ENCODE measurements at places on chromosomes 2 and 18.

- no peak for DNase-seq
Observed at GRCh38 chr18:63970809-63971205, 926 bp downstream of the SERPINB8 start.

DNA sequence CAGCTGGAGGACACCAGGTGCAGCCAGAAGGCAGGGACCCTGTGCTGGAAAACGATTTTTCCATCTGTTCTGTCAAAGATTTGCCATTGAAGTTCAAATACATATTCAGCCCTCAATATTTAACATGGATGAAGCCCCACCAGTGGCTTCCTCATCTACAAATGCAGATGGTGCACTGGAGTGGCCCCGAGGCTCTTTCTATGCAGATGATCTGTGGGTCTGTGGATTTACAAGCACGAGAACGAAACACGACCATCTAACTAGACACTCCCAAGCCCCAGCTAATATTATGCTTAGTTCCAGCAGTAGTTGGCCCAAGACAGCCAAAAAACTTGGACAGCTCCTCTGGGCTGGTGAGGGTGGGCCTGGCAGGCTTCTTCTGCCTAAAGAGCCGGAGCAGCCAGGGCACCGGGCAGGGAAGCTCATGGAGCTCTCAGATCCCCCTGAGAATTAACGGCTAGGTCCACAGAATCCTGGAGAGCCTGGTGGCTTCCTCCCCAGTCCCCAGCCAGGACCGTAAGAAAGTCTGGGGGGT, 9.2 kb upstream of the IL1R2 start:
- DNase-seq, result no peak

DNA sequence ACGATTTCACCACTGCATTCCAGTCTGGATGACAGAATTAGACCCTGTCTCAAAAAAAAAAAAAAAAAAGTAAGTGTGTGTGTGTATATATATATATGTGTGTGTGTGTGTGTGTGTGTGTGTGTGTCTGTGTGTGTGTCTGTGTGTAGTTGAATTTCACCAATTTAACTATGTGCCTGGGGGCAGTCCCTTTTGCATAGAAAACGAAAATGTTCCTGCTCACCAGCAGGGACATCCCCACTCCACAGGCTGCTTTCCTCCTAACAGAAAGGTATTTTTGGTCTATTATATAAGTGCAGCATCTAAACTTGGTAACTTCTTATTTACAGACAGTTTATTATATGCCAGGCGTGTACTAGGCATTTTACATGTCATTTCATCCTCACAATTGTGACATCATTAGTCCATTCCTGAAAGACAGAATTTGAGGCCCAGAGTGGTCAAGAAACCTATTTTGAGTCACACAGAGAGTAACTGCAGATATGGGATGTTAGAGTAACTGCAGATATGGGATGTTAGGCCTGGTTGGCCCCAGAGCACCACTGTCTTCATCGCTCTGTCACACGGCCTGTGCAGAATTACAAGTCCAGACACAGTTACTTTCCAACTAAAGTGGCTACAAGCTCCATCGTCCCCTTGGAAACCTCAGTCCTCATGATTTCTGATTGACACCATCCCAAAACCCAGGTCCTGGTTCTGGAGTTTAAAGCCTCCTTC, 9.3 kb upstream of the TTL start:
- no peak for DNase-seq

GRCh38 chr2:47302308-47302707, 100.6 kb upstream of the MSH2 start:
- no peak for DNase-seq

DNA sequence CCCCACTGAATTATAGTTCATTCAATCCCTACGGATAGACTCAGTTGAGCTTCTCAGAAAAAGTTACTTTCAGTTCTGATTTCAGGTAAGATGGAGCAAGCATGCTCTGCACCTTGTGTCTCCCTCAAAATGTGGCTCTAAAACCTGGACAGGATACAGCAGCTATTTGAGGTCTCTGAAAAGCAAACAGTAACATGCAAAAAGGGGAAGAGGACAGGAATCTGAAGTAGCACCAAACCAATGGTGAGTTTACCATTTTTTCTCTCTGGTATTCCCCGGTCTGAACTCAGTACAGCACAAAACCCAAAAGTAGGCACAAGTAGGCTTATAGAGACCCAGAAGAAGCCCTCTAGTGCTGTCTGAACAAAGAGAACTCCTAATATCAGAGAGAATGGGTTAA, 34.1 kb downstream of the LANCL1 start:
- DNase-seq, result no peak

DNA sequence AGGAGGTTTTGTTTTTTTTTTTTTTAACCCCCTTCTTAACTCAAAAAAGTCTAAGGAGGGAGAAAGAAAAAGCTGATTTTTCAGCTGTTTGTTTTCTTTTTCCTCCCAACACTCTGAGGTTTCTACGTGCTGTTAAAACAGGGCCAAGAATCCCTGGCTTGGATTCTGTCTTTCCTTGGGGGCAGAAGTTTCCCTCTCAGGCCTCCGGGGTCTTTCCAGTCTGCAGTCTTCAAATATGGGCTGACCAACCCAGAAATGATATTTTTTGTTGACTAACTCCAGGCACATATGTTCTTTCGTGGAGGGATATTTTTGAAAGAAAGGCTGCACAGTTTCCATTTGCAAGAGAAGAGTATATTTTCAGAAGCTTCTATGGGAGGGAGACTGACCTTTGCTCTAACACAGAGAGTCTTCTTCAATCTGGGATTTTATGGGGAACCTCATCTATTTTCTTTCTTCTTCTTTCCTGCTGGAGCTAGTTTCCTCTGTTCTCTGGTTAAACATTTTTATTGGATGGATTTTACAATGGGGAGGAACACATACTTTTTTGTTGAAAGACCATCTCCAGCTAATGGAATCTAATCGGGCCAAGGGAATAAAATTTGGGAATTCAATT, 93.3 kb upstream of the SPRED2 start:
- no peak for DNase-seq

GRCh38 chr2:63882395-63883105, 40.9 kb downstream of the UGP2 start:
- DNase-seq, result no peak

GRCh38 chr18:56593906-56594305, 44.5 kb downstream of the TXNL1 start:
- DNase-seq, result no peak

DNA sequence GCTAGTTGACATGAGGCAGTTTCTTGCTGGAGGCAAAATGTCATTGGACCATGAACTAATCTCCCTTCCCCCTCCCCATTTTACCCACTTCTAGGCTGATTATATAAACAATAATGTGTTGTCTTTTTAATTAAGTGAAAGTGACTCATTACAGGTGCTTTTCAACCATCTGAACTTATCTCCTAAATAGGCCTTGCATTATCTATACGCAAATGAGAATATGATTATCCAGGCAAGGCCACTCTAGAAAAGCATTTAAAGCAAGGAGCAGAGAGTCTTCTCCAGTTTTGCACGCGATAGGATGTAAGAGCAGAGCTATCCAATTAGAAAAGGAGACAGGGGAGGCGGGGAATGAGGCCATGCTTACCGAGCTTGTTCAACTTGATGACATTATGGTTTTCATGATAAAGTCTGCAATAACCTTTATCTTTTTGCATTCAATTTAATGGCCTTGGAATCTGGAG, 286.1 kb upstream of the SIX3 start:
- DNase-seq, result peak; percentile 86

- DNase-seq, result no peak
Observed at GRCh38 chr18:37754141-37754540, 188.5 kb upstream of the CELF4 start.

GRCh38 chr2:45182667-45183295, 173.5 kb upstream of the SIX2 start:
- DNase-seq, result no peak

DNA sequence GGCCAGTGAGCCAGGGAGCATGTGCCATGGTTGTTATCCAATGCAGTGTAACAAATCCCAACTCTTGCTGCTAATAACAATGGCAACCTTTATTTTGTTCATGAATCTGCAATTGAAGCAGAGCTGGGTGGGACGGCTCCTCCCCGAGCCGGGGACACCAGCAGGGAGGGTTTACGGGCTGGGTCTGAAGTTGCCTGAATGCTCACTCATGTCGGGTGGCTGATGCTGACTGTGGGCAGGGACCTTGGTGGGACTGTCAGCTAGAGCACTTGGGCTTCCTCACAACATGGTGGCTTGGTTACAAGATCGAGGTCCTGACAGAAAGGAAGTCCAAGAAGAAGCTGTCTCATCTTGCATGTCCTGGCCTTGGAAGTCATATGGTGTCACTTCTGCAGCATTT, 264.5 kb downstream of the NDUFA10 start:
- no peak for DNase-seq

DNA sequence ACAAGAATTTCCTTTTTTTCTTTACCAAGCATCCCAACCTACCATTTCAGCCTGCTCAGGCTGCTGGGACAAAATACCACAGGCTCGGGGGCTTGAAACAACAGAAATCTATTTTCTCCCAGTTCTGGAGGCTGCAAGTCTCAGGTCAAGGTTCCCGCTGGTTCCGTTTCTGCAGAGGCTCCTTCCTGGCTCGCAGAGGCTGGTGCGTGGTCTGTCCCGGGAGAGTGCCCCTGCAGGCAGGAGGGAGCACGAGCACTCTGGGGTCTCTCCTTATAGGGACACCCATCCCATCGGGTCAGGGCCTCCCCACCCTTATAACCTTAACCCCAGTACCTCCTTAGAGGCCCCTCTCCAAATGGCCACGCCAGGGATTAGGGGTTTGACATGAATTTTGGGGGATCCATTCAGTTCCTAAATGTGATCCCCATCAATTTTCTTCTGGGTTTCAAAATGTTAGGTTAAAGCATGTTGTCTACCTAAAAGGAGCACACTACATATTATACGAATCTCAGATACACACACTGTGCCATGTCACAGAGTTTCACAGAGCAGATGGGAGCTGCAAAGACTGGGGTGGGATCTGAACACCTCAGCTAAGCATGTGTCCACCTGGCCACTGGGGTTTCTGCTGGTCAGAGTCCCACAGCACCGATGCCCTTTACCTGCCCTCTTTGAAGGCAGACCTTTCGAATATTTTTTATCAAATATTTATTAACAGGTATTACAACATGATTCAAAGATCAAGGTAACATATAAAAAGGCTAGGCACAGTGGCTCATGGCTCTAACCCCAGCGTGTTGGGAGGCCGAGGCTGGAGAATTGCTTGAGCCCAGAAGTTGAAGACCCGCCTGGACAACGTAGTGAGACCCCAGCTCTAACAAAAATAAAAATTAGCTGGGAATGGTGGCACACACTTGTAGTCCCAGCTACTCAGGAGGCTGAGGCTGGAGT, 17.6 kb upstream of the ADI1 start:
- DNase-seq, result no peak

GRCh38 chr2:10534514-10535250, 86.6 kb upstream of the ODC1 start:
- no peak for DNase-seq

DNA sequence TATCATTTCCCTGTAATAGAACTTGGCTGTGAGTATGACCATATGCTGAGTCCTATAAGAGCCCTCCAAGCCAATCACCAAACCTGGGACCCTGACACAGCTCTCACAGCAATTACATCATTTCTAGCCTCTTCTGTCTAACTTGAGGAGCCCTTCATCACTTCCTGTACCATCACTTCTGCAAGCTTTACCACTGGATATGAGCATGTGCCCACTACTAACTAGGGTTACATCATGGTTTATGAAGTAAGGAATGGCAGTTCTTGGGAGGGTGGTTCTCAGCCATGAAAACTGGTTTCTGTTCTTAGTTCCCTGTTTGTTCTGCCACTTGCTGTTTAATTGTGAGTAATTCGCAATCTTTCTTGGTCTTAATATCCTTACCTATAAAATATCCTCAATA, 31.0 kb upstream of the EPB41L3 start:
- no peak for DNase-seq

- no peak for DNase-seq
Observed at GRCh38 chr2:30288561-30288960, 57.2 kb downstream of the LBH start.

DNA sequence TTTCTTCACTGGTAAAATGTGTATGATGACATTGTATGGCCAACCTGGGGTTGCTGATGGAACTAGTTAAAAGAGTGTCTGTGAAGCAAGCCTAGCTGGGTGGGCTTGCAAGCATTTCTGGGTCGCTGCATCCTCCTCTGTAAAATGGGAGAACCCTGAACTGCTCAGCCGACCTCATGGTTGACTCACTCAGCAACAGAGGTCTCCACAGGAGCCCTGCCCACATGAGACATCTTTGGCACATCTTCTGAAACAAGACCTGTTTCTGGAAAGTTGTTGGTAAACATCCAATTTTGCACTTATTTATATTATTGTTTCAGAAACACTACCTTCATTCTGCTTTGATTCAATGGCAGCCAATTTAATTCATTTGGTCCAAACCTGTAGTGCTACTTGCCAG, 52.6 kb downstream of the BCL11A start:
- no peak for DNase-seq

DNA sequence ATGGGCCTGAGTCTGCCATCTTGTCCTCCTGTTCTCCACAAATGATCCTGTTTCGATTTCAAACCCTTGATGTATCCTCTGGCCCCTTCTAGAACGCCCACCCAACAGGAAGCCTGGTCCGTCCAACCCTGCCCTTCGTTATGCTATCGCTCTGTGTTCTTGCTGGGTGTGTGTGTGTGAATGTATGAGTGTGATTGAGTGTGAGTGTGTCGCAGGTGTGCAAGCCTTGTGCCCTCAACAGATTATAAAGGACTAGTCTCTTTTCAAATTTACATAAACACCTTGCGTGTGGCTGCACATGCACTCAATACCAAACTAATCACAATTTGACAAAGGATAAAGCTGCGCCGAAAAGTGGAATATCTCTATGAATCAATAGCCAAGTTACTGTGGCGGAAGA, 149.5 kb upstream of the SALL3 start:
- DNase-seq, result no peak

DNA sequence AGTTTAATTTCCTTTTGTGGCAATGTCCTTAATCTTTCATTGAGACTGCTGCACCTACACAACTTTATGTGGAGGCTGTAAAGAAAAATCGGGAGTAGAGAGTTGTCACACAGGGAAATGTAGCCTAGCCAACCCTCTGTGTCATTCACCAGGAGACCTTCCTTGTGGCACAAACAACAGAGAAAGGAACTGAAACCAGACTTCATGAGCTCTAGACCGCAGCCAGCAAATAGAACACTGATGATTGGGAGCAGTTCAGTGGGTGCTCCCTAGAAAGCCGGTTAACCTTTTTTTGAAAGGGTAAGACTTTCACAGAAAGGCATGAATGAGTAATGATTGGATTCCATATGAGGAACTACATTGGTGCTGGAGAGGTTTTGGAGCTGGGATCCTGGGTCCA, 1752.4 kb upstream of the CELF4 start:
- no peak for DNase-seq

GRCh38 chr18:75035928-75036327, 173.0 kb downstream of the PTGR3 start:
- DNase-seq, result no peak

DNA sequence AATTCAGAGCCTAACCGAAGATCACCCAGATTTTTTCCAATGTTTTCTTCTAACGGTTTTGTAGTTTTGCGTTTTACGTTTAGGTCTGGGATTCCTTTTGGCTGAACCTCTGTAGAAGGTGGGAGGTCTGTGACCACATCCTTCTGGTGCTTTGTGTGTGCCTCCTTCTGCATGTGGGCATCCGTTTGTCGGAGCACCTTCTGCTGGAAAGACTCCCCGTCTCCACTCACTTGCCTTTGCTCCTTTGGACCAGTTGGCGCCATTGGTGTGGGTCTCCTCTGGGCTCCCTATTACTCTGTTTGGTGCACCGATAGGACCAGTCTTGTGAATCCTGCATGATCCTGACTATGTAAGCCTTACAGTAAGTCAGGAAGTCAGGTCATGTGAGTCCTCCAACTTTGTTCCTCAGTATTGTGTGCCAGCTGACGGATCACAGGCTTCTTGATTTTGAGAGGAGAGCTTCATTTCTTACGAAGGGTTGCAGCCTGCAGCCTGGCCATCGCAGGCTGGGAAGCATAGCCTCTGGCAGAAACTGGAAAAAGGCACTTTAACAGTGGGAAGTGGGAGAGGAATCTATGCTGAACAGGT, 13.6 kb downstream of the AQP12A start:
- no peak for DNase-seq
